Astrocyte of the spinal cord (primary cell): ENCODE measurements at places on chromosomes 3 and 15.

DNA sequence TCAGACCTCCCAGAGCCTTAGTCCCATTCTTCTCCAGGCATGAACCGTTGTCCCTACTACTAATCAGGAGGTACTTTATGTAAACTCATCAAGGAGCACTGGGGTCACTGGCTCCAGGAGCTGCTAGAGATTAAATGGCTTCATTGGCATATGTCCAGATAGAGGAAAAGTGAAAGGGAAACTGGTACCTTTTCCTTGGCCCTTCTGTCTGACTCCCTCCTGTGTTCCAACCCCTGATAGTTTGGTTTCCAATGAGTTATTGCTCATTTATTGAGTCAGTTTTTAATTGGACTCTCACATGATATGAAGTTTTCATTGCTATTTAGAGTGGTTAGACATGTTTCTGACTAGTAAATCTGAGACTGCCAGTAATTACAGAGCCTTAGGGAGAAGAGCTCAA lies 130.5 kb upstream of the BFSP2 start:
- no peak for DNase-seq

- DNase-seq: peak; percentile 50
These were observed 92.4 kb downstream of the KBTBD8 start for GRCh38 chr3:67090474-67090873.

DNA sequence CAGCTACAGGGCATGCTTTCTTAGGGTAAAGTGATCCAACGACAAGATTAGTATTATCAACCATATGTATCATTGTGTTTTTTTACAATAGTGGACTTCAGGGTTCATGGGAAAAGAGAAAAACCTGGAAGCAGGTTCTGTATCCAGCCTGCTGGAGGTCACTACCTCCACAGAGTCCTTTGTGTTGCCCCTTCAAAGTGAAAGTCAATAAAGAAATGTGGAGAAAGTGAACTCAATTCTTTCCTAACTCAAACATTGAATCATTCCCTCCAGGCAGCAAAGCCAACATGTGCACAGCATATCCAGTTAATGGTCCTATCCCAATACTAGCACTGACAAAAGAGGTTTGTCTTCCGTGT lies 45.4 kb downstream of the FGF7 start:
- DNase-seq: peak; percentile 7

DNA sequence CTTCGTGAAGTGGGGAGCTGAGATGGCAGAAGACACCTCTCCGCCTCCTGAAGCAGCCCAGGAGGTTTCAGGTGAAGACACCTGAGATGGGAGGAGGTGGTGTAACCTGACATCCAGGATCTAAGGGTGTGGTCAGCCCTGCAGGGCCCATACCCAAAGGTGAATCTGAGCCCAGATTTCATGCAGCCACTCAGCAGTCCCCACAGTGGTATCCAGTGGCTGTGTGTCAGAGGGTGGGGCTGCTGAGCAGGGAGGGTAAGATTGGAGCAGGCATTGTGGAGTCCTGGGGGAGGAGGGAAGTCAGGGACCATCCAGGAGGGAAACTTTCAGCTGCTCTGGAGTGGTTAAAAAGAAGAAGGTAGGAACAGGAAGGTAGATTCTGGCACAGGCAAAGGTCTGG lies 46.0 kb upstream of the SMAD6 start:
- no peak for DNase-seq

GRCh38 chr3:159273608-159274007 lies 471.8 kb downstream of the MFSD1 start:
- DNase-seq: peak; percentile 67

- no peak for DNase-seq
These were observed 8.5 kb downstream of the MINDY2 start for GRCh38 chr15:58779554-58779953.
